CD4-positive, alpha-beta T cell treated with Interleukin-4 for 1 hour (primary cell): ENCODE measurements at places on chromosomes 5 and 9.
A peak's percentile ranks its signal among the peaks of the same experiment; 100 is the strongest.

DNA sequence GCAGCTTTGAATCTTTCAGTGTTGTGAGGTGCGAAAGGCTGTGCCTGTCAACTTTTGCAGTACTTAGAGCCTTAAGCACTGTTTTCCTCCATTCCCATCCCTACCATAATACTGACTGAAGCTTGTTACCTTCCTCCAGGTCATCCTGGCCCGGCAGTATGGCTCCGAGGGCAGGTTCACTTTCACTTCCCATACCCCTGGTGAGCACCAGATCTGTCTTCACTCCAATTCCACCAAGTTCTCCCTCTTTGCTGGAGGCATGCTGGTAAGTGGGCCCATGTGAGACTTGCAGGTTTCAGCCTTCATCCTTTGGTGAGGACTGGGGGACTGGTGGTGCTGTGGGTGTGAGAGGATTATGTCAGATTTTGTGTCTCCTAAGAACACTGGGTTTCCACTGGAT is 1.5 kb downstream of the TMED9 start:
- DNase-seq, result no peak

GRCh38 chr9:138117836-138118235 is 240.3 kb downstream of the CACNA1B start:
- DNase-seq, result no peak

- peak; percentile 79 for DNase-seq
Observed at GRCh38 chr9:133460405-133461175, 812 bp downstream of the CACFD1 start.

- DNase-seq, result no peak
Observed at GRCh38 chr5:88143693-88144218, 124.9 kb downstream of the TMEM161B start.

- peak; percentile 61 for DNase-seq
Observed at GRCh38 chr5:43065387-43065947, 25.3 kb upstream of the ANXA2R start.

DNA sequence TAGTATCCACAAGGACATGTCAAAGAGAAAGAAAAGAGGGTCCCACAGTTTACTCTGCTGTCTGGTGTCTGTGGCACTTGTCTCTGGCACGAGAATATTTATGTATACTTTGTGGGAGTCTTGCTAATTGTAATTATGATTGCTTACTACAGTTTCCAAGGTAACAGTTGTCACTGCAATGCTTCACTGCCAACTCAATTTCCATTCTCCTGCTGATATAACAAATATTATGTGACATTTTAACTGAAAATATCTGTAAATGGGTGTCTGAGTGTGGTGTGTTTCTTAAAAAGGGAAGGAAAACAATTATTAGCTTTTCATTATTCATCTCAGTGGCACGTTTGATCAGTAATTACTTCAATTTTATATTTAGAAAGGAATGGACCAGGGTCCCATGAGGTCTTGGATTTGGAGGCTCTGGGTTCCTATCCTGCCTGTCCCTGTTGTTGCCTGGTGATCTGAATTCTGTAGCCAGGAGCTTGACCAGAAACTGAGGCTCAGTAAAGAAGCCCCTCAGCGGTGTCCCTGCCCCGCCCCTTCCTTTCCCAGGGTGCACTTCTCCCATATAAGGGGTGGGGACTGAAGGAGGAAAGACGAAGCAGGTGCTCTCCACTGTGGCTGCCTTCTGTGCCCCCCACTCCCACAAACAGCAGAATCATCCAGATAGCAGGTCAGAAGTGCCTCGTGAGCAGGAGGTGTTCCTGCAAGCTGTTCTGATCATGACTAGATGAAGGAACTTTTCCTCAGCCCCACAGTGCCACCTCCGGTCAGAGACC is 137.3 kb upstream of the KIF2A start:
- DNase-seq, result no peak

DNA sequence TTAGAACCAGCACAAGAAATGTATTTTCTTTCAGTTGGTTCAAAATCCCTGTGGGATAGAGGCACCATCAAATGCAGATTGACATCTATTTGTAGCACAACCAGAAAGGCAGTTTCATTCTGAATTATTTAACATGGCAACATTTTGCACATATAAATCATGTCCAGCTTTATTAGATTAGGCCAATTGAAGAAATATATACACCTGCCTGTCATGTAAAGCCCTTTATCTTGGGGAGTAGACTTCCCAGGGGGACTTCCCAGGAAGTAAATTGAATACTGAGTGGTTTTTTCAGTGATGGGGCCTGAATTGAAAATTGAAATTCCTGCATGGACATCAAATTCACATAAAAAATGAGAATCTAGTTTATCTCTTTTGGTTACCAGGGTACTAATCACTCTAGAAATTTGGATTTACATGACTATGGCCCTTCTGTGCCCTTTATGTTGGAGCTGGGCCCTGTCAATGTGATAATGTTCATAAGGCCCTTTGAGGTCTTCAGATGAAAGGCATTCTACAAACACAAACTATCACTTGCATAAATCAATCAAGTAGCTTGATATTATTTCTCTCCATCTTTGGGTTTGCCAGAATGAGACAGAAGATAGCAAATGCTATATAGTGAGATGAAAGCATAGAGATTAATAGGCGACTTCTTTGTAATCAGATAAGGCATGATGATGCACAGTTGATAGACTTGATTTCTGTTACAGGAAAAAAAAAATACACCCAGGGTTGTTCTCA is 26.2 kb upstream of the ZNF608 start:
- no peak for DNase-seq

GRCh38 chr5:80156156-80156555 is 99.7 kb downstream of the SERINC5 start:
- no peak for DNase-seq

- no peak for DNase-seq
Observed at GRCh38 chr5:51138164-51138563, 245.1 kb upstream of the ISL1 start.

DNA sequence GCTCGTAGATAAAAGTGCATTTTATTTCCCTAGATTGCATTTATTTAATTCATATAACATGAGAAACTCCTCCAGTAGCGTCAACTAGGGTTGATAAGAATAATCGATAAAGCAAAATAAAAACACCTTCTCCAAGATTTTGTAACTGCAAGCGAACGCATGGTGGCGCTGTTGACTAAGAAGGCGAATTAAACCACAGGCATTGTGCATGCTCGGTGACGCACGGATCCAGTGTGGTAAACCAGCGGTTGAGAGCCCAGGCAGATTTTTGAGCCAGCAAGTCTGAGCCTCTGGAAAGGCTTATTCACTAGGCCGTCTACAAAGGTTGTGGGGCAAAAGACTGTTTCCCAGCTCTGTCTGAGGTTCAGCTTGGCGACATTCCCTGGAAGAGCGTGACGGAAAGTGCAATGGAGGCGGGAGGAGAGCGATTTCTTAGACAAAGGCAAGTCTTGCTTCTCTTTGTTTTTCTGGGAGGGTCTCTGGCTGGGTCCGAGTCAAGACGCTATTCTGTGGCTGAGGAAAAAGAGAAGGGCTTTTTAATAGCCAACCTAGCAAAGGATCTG is at the start of gene PCDHB3:
Gene PCDHB3, plus strand, starts transcription at position 231 of the 563 bp plus-strand sequence. Its CDS starts 177 bp downstream, at position 408.
- DNase-seq, result peak; percentile 9
